ENCODE measurements at places on chromosomes 7 and 10.

GRCh38 chr10:36504758-36505157 lies 620.6 kb upstream of the ANKRD30A start:
- DNase-seq: no peak

- DNase-seq: no peak
Observed at GRCh38 chr10:78964952-78965633, 103.7 kb upstream of the ZMIZ1 start.

- no peak for DNase-seq
Observed at GRCh38 chr7:142773230-142773629, 2.5 kb downstream of the PRSS2 start.

GRCh38 chr7:1696671-1697498 lies 26.8 kb downstream of the ELFN1 start:
- no peak for DNase-seq

DNA sequence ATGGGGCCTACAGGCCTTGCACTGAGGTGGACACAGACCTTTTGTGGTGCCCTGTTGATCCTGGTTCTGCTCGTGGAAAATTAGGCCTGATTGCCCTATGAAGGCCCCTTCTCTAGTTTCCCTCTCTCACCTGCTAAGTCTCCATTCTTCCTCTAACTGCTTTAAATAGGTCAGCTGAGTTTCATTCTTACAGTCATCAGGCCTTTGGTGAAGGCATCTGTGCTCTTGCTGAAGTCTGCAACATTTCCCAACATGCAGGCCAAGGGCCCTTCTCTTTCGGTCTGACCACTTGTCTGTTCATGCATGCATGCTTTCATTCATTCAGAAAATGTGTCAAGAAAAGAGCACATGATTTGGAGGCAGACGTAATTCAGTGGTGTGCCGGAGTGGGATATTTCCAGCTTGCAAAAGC lies 244.0 kb downstream of the BUB3 start:
- no peak for DNase-seq

- DNase-seq: peak; percentile 58
Observed at GRCh38 chr7:20310963-20311742, 19.5 kb upstream of the ITGB8 start.

GRCh38 chr7:13946181-13946580 lies 43.3 kb downstream of the ETV1 start:
- peak; percentile 21 for DNase-seq

DNA sequence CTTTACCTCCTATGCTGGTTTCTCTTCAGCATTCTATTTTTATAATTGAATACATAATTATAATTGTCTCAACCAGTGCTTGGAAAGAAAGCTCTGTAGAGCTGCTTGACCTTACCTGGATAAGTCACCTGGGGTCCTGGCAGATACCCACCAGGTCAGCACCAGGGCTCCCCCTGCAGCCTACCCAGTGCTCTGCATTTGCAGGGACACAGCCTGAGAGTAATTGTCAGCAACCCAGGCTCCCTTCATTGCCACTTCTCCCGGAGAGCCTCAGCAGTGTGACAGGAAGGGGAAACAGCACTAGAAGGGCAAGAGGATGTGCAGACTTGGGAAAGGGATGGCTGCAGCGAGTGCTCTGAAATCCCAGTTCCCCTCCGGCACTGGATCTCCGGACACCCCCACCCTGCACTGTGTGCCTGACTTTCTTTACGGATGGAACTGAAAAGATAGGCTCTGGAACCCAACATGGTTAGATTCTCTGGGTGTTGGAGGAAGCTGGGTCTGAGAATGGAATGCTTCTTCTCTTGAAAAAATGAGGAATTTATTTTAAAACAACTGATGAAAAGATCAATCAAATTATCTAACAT lies 11.4 kb upstream of the PAX4 start:
- DNase-seq: peak; percentile 32

GRCh38 chr7:72152161-72153131 lies 259.7 kb downstream of the CALN1 start:
- DNase-seq: no peak

DNA sequence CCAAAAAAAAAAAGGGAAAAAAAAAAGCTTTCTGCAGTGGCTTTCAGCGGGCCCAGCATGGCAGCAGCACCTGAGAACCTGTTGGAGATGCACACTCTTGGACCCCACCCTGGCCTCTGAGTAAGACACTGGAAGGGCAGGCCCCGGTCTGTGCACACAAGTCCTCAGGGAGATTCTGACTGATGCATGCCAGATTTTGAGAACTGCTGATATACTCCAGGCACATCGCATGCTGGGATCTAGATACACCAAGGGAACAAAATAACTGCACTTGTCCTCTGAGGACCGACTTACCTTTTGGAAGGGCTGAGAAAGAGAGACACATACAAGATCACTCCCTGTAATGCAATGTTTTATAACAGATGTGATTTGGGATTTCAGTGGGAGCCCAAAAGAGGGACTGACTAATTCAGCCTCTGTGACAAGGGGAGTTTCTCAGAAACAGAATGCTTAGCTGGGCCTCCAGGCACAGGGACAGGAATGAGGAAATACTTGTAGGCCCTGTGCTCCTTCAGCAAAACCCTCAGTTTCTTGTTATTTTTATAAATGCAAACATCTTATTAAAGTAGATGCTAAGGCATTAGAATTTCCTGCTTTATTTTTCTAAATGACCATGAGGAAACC lies 8.2 kb downstream of the EGFR start:
- DNase-seq: no peak

- no peak for DNase-seq
Observed at GRCh38 chr10:48667960-48668590, 16.6 kb upstream of the WDFY4 start.

- DNase-seq: no peak
Observed at GRCh38 chr7:30877015-30877769, 34.5 kb upstream of the AQP1 start.

DNA sequence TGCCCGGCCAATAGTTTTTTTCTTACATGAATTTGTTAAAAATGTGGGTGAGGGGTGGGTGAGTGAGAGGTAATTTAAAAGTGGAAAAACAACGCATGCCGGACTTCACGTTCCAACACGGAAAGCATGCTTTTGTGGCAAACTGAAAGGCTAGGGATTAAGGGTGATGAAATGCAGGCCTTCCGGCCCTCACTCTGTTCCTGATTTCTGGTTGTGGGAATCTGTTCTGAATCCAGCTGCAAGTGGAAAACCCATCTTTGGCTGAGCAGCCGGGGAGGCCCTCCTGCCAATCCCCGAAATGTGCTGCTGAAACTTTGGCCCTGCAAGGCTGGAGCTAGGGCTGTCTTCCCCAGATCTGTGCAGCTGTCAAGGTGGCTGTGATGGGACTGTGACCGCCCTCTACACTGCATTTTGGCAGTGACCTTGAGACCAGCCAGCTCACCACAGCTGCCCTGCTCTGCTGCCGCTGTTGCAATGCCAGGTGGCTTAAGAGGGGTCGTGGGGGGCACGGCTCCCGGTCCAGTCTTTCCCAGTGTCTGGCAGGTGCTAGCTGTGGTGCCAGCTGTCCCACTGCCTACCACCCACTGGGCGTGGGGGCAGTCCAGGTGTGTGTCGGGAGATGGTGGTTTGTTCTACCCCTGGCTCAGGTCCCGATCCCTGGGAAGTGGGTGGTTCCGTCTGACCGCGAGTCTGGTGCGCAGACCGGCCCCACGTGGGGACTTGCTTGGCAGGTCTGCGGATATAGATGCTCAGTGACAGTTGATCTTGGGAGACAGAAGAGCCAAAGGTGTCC lies 39.0 kb downstream of the TET1 start:
- DNase-seq: peak; percentile 46

- DNase-seq: peak; percentile 90
Observed at GRCh38 chr10:125538947-125539731, 143.8 kb downstream of the TEX36 start.

GRCh38 chr10:86376852-86377796 lies 10.5 kb upstream of the GRID1 start:
- no peak for DNase-seq

GRCh38 chr7:142385491-142386340 lies 127.9 kb upstream of the PRSS58 start:
- DNase-seq: peak; percentile 50
